ENCODE measurements at places on chromosomes 3 and 15. TPM values are rescaled to one million over a fixed set of nuclear protein-coding genes. Genes with fewer than 3 reads are reported as not detected.

DNA sequence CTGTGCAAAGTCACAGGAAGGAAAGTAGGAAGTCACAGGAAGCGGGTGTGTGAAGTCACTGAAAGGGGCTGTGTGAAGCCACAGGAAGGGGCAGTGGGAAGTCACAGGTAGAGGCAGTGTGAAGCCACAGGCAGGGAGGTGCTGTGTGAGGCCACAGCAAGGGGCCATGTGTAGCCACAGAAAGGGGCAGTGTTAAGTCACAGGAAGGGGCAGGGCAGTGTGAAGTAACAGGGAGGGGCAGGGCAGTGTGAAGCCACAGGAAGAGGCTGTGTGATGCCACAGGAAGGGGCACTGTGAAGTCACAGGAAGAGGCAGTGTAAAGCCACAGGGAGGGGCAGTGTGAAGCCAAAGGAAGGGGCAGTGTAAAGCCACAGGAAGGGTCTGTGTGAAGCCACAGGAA, 36.5 kb downstream of the GASK1A start:
- no peaks in the 10 kb centered on the region for H3K36me3 ChIP-seq
- no peak overlapping the region for H3K4me3 ChIP-seq
- H3K27ac ChIP-seq = no peak overlapping the region
- no peaks in the 10 kb centered on the region for H3K27me3 ChIP-seq
- DNase-seq = peak; percentile 12

DNA sequence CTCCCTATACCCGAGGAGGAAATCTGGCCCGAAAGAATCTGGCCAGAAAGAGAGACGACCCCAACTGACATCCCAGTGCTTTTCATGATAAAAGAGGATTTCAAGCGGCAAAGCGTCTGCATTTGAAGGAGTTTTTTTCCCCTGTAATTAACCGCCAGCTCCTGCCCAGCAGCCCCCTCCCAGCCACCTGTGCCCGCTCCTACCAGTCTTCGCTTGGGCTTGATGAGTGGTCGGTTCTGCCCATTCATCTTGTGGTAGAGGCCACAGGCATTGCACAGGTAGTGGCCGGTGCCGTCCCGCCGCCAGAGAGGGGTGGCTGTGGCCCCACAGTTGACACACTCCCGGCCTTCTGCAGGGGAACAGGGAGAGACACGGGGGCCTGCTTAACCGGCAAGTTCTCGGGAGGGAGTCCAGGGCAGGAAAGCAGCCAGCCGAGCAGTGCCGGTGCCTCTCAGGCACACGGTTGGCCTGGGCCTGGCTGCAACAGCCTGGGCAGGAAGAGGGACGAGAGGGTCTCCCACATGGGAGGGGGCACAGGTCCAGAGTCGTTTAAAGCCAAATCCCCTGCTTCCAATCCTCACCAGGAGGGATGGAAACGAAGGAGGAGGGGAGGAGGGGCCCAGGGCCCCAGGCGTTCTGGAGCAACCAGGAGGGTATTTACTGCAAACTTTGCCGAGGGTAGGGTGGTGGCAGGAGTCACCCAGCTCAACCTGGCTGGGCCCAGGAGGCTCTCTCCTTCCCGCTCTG, 9.2 kb downstream of the GATA2 start:
- peaks cover 54% of the 10 kb centered on the region for H3K27me3 ChIP-seq
- peak overlapping the region; percentile 76 for H3K27ac ChIP-seq
- peak; percentile 78 for DNase-seq
- H3K4me1 ChIP-seq = peaks cover 63% of the 10 kb centered on the region
- peak overlapping the region; percentile 47 for H3K4me3 ChIP-seq
- H3K36me3 ChIP-seq = peaks cover 17% of the 10 kb centered on the region

- H3K4me3 ChIP-seq = no peak overlapping the region
- no peak for DNase-seq
- no peaks in the 10 kb centered on the region for H3K36me3 ChIP-seq
- no peaks in the 10 kb centered on the region for H3K27me3 ChIP-seq
These were observed 950.7 kb upstream of the CFAP20DC start for GRCh38 chr3:60000311-60001105.

GRCh38 chr3:197465996-197466549, 89.7 kb downstream of the BDH1 start:
- H3K27ac ChIP-seq = no peak overlapping the region
- H3K4me1 ChIP-seq = no peaks in the 10 kb centered on the region
- H3K4me3 ChIP-seq = no peak overlapping the region
- no peaks in the 10 kb centered on the region for H3K27me3 ChIP-seq

DNA sequence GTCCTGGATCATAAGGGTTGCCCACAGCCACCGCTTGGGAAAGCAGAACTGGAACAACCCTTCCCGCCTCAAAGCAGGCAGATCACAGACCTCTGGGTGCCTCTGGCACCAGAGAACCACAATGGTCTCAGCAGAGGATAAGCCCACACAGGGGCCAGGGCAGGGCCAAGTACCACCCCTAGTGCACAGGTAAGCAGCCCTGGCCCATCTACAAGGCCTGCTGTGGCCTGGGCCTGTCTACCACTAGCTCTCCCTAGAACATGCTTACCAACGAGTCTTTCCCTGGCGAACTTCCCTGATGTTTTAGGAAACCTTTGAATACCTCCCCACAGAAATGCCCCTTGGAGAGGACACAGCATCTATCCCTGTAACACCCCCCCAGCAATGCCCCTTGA, 28.3 kb downstream of the TNK2 start:
- H3K27me3 ChIP-seq = no peaks in the 10 kb centered on the region
- H3K4me1 ChIP-seq = no peaks in the 10 kb centered on the region
- no peak overlapping the region for H3K27ac ChIP-seq

DNA sequence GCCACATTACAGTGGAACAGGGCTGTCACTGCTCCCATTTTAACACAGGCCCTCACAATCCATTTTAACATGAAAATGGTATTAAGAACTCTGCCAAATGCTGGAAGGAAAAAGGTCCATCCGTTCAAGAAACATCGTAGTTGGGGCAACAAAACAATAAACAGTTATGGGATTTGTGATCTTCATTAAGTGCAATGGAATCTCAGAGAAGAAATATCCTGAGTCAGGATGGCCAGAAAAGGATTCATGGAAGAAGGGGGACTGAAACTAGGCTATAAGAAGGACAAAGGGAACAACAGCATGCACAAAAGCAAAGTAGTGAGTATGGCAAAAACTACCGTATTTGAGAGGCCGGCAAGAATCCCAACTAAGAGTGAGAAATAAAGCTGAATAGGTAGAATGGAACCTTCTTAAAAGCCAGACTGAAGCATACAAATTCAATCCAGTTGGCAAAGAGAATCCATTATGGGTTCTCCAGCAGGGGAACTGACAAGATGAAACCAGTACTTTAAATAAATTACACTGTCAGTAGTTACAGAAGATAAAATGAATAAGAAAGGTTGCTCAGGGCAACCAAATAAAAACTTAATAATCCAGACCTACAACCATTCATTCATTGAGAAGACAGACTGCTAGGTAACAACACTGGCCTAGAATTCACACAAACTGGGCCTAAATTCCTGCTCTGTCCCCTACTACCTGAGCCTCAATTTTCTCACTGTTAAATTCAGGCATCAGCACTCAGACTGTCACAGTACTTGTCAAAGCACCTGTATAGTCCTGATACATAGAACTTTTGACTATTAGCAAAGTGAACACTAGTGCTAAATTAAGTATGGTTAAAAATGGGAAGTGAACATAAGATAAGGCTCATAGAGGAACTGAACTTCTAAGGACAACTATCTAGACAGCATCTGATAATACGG, 6.3 kb downstream of the TBL1XR1 start:
- H3K27me3 ChIP-seq = no peaks in the 10 kb centered on the region
- H3K36me3 ChIP-seq = no peaks in the 10 kb centered on the region
- no peak for DNase-seq
- H3K4me3 ChIP-seq = no peak overlapping the region
- H3K27ac ChIP-seq = peak overlapping the region; percentile 47

DNA sequence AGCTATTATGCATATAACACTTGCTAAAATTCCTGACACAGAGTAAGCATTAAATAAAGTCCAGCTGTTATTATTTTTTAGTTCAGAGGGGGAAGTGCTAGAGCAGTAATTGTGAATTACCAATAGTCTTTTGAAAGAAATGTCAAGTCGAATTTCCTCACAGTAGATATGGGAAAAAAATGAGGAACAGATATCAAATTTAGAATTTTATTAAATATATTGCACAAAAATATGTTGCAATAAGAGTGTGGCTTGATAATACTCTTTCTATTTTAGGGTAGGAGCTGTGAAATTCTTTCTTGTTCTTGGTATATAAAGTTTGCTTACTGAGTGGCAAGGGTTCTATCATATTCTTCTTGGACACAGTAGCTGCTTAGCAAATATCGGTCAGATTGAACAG, 181.3 kb downstream of the NFKBIZ start:
- H3K27me3 ChIP-seq = no peaks in the 10 kb centered on the region
- DNase-seq = no peak
- no peak overlapping the region for H3K4me3 ChIP-seq
- no peak overlapping the region for H3K27ac ChIP-seq

DNA sequence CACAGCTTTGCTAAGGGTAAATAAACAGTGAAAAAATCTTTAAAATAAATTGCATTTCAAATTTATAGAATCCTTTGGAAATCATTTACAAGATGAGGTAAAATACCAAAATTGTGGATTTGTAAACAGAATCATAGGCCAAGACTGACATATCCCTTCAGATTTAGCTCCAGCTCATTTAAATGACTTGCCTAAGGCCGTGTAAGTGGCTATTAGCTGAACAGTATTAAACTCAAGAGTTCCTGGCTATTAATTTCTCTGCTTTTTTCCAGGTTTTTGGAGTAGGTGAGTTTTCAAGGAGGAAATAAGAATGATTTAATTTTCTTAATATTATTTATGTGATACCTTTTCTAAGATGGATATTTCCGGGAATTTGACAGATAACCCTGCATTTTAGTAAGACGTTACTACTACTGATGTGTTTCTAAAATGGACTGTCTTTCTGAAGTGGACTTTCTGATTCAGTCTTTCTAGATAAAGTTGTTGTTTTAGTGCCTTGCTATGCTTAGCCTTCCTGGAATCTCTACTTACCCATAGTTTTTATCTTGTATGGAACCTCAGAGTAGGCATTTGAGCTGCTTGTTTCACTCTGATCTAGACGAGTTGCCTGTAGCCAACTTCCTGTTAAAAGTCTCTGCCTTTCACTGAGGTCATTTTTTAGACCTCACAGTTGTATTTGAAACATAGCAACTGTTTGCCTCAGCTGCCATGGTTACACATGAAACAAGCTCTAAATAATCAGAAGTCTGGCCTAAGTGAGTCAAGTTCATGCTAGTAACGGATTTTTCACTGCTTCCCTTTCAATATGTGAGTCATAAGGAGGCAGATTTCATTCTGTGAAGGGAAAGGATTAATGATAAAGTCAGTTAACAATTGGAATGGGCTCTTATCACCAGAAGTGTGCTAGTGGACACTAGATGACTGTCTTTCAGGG, 127.0 kb downstream of the KLHL25 start:
- peaks cover 63% of the 10 kb centered on the region for H3K36me3 ChIP-seq
- DNase-seq = no peak
- H3K27me3 ChIP-seq = no peaks in the 10 kb centered on the region

- peaks cover 22% of the 10 kb centered on the region for H3K4me1 ChIP-seq
- H3K27ac ChIP-seq = no peak overlapping the region
- no peaks in the 10 kb centered on the region for H3K36me3 ChIP-seq
- no peaks in the 10 kb centered on the region for H3K27me3 ChIP-seq
- no peak overlapping the region for H3K4me3 ChIP-seq
These were observed 18.2 kb downstream of the ABTB1 start for GRCh38 chr3:127690823-127691452.

The CCRL2 gene
- 21.7 TPM for total RNA-seq

The NR2E3 gene
- total RNA-seq = not detected

The SEMA6D gene
- 2.6 TPM for total RNA-seq

The SLC6A11 gene
- total RNA-seq = 0.44 TPM

The ACP3 gene
- 16.3 TPM for total RNA-seq

The C15orf39 gene
- total RNA-seq = 70.2 TPM
